Stimulated activated CD4-positive, alpha-beta T cell treated with anti-CD3 and anti-CD28 coated beads, Interleukin-1b, Interleukin-23, amount 100 ng/mL, for 1 hour (primary cell): ENCODE measurements at places on chromosomes 2 and 18.

DNA sequence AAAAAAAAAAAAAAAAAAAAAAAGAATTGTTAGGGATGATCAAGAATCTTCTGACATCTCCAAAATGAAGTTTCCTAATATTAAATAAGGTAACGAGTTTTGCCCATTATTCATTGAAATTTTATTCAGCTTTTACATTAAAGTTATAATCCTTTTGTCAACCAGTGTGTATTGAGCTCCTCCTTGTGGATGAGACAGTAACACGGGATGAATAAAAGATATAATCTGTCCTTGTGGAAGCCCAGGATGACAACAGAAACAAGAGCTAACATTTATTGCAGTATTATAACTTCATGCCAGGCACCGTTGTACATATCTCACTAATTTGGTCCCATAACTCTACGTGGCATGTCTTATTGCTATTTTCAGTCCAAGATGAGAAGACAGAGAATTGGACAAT is 33.4 kb upstream of the SERPINB7 start:
- no peak for DNase-seq

GRCh38 chr2:224927011-224927410 is 115.3 kb downstream of the DOCK10 start:
- DNase-seq, result no peak

DNA sequence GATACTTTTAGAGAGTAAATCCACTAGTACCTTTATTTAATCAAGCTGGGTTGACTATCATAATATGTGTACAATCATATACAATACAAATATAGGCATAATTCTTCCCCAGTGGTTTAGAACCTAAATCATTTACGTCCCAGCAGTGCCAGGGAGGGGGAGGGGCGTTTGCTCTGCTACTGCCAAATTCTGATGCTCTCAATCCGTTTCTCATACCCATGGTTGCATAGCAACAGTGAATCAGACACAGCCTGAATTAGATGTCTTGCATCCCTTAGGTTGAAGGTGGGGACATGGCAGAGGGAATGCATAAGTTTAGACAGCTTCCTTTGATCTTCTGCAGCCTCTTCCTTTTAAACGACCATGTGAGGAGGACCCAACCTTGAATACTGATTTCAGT is 135.4 kb downstream of the ABCA12 start:
- DNase-seq, result no peak

GRCh38 chr2:95353055-95353575 is 49.4 kb upstream of the FAHD2A start:
- no peak for DNase-seq

DNA sequence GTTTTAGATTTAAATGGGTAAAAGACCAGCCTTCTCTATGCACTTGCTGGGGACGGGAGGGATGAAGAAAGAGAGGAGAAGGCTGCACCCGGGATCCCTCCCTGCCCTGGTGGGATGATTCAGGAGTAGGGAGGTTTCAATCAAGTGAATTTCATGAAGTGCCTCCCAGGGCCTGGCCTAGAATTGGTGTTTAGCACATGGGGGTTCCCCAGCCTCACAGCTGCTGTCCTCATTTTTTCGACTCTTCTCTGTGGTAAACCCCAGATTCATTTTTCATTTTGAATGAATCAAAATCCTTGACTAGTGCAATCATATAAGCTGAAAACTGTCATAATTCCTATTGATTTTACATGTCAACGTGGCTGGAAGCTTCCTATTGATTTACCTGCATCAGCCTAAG is 81.1 kb downstream of the LPIN1 start:
- no peak for DNase-seq

DNA sequence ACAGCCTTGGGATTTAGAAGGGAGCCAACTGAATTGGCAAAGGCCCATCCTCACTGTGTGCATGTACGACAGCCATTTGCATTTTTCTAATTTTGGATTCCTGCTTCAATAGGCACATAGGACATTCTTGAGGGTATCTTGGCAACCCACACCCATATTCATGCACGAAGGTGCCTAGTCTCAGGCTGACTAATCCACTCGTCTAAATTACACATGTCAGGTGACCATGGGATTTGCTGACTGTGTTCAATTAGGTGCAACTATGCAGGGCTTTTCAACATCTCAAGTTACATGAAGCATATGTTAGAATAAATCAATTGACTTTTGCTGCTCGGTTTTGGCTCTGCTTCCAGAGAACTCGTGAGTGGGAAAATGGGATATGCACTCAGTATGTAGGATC is 249.7 kb downstream of the SP3 start:
- no peak for DNase-seq

DNA sequence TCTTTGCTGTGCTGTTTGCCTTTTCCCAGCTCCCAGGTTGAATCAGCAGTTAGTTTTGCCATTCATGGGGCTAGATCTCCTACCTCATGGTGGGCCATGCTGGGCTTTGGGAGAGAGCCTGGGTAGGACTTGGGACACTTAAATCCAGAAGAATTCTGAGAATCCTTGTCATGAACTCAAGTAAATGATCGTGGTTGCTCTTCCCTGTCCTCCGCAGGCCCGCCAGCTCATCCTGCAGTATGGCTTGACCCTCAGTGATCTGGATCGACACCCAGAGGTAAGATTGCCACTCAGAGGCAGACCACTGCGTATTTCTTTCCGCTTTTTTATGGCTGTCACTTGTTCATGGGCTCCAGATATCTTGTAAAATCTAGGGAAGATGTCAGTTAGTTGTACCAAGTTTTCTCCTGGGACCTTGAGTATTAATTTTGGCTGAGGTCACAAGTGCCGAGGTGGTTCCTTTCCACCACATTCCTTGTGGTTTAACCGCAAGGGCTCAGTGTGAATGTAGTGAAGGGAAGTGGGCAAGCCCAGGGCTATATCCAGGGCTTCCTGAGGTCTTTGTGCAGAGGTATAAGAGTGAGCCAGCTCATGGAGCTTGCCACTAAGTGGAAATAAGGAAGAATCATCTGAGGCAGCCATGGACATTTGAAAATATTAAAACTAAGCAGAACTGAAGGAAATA is 37.7 kb downstream of the RPIA start:
- DNase-seq, result no peak

DNA sequence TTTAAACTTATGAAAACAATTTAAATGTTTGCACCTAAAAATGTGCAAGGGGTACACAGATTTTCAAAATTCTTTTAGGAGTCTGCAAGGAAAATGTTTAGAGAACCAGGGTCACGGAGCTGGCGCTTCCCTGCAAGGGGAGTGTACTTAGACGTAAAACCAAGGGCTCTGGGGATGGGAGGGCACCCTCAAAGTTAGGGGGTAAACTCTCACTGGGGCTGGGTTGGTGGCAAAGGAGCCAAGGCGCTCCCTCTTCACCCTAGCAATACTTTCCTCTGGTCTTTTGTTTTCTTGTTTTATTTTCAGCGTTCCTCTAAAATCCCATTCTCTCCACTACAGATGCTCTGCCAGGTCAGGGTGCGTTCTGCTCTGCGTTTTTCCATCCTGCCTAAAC is 20.0 kb downstream of the TMEM247 start:
- no peak for DNase-seq

- no peak for DNase-seq
Measured at GRCh38 chr18:39966275-39966674, 1988.8 kb upstream of the PIK3C3 start.

DNA sequence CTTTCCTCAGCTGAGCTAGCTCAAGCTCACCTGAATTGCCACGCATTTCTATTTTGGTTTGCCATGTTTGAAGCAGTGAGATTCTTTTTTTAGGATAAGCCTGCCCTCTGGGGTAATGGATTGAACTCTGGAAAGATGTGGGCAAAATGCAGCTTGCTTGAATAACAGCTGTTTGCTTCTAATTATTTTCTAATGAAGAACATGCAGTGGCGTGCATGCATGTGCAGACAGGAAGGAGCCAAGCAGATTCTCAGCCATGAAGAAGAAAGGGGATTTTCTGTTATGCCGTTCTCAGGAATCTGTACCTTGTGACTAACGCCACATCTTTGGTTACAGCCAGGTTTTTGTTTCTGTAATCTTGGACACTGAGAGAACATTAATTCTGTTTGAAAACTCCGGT is 171.2 kb downstream of the ANTXR1 start:
- no peak for DNase-seq

- DNase-seq, result no peak
Measured at GRCh38 chr2:9738535-9739496, 104.5 kb upstream of the TAF1B start.

GRCh38 chr2:21118302-21118920 is 5.4 kb upstream of the TDRD15 start:
- DNase-seq, result no peak
